ENCODE measurements at places on chromosomes 16 and 17. TPM values are rescaled to one million over a fixed set of nuclear protein-coding genes. Genes with fewer than 3 reads are reported as not detected.
A peak's percentile ranks its signal among the peaks of the same experiment; 100 is the strongest.

- no peak for DNase-seq
Measured at GRCh38 chr16:85675251-85675874, 13.4 kb downstream of the GINS2 start.

DNA sequence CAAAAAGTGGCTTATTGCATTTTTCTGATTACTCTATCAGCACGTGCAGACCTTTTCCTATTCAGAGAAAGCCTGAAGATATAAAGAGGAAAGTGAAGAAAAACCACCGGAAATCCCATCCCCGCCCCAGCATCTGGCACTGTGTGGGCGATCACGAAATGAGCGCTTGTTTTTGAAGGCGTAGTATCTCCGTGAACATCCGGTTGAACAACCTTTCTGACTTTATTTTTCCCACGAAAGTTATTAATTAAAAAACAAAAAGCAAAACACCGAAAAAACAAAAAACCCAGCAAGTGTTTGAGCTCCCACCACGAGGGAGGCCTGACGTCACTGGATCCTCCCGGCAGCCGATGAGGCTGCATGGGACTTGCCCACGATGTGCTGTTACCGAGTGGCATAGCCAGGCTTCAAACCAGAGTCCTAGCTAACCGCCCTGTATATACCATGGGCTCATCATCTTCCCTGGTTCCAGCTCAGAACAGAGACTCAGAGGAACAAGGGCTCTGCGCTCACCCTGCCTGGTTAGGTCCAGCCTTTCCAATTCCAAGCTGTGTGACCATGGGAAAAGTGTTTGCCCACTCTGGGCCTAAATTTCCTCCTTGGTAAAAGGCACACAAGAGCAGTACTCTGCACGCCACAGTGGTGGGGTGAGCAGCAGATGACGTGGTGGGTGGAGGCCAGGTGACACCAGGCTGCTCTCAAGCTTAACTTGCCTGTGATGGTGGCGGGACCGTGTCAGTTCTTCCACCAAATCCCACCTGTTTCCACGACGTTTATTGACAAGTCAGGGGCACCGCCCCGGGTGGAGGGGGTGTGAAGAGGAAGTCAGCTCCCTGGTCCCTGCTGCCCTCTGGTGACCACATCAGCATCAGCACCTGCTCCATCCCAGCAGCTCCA is 34.3 kb upstream of the IL21R start:
- DNase-seq: peak; percentile 81

GRCh38 chr17:69609473-69610305 is 195.2 kb downstream of the MAP2K6 start:
- peak; percentile 48 for DNase-seq

DNA sequence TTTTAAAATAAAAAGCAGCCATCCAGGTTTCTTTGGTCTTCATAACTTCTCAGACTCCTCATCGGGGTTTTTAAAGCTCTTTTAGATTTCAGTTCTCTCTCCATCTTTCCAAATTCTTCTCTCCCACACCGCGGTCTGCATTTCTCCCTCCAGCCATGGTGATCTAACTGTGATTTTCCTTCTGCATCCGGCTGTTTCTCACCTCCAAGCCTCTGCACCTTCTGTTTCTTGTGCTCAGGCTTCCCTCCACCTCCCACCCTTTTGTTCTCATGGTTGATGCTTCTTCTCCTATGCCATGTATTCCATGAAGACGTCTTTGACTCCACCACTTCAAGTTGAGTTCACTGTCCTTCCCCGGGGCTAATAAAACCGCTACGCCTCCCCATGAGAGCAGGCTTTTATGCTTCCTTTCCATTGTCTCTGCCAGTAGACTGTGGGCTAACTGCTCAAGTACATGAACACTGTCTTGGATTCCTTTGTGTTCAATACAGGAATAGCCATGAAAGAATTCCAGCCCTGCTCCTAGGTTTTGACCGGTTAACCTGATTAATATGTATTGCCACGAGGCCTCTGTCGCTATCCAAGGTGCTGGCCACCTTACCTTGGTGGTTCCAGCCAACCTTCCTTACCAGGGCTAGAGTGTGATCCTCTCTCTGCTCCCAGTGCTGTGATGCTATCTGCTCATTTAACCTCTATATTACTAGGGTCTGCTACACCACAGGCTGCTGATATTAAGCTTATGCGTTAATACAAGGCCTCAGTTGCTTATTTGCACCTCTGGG is 625.1 kb downstream of the HS3ST4 start:
- DNase-seq: peak; percentile 47

DNA sequence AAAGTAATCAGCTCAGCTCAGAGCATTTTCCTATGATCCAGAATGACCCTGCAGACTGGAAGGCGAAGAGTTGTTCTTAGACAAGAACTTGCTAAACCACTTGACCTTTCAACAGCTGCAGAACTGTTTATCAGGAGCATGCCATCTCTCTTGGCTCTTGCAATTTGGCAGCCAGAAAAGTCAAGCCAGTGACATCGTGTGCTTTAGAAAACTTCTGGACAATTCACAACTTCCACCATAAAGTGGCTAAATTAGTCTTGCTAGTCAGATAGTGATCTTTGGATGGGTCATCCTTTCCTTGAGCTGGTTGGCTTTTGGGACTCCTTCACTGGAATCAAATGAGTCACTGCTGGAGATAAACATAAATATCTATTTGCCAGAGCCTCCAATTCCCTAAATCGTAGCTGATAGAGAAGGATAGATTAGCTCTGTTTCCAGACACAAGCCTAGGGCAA is 146.5 kb downstream of the MAP2K6 start:
- no peak for DNase-seq

- no peak for DNase-seq
Measured at GRCh38 chr16:80569440-80570105, 28.8 kb downstream of the DYNLRB2 start.

- DNase-seq: no peak
Measured at GRCh38 chr16:74563828-74564263, 43.1 kb downstream of the GLG1 start.

- no peak for DNase-seq
Measured at GRCh38 chr16:85473909-85474620, 139.1 kb upstream of the GSE1 start.

DNA sequence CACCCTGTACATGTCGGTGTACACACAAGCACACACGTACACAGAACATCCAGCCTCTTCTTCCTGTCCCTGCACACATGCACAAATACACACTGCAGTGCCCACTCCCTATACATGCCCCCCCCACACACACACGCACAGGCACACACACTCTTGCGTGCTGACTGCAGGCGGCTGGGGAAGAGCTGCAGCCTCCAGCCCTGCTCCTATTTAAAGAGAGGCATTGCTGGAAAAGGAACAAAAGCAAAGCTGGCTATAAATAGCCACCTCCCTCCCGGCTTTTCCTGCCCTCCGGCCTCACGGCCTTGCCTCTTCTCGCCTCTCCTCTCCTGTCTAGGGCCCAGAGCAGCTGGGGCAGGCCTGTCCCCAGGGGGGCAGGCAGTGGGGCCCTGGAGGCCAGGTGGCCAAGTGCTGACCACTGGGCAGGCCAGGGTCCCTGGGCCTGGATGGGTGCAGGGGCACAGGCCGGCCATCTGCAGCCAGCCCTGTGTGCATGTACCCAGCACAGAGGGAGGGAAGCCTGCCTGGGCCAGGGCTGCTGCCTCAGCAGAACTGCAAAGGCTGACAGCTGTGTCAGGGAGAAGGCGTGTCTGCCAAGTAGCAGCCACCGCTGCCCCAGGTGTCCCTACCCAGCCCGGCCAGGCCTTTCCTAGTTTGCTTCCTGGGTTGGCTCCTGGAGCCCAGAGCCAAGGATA is 25.4 kb downstream of the RTN4RL1 start:
- DNase-seq: peak; percentile 72

GRCh38 chr16:65667011-65667578 is 545.2 kb upstream of the CDH11 start:
- DNase-seq: peak; percentile 51

DNA sequence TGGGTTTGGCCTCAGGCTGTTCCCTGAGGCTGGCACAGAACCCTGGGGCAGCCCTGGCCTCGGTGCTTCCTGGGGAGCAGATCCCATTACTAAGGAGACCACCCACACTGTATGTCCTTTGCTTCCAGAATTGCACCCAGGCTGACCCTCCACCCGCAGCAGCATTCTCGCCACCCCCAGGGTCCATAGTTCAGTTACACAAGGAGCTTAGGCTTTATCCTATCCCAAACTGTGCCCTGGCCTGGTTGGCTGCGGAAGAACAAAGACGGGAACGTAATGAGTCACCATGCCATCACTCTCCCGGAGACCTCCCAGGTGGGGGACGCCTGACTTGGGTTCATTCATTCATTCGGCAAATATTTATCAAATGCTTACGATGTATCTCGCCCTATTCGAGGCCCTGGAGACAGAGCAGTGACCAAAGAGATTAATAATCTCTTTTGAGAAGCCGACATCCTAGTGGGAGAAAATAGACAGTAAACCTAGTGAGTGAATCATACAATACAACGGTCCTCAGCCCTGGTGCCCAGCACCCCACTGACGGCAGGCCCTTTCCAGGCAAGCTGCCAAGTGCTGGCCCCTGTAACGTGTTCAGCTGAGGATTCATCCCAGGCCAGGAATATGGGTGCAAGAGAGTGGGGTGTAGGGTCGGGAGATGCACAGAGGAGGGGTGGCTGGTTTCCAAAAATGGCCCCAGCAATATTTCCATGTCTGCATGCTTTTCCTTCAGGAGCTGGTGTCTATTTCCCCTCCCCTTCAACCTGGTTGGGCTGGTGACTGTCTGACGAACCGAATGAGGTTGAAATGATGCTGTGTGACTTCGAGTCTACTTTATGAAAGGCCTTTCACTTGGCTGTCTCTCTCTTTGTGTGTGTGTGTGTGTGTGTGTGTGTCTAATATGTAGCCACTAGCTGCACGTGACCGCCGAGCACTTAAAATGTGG is 134.2 kb downstream of the MGAT5B start:
- DNase-seq: no peak

DNA sequence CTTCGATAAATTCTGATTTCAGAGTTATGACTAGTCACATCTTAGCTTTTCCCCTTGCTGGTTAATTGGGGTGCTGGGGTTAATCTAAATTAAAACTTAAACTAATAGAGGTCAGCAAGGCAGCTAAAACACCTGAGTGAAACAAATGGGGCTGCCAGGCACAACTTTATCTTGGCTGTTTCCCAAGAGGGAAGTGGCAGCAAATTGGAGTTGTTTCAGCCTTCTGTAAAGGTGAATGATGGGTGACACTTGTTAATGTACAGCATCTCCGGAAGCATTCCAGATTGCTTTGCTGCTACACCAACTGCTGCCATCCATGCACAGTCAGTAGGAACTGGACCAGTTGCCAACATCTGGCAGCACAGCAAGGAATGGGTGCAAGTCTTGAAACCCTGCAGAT is 43.9 kb downstream of the AATF start:
- no peak for DNase-seq

DNA sequence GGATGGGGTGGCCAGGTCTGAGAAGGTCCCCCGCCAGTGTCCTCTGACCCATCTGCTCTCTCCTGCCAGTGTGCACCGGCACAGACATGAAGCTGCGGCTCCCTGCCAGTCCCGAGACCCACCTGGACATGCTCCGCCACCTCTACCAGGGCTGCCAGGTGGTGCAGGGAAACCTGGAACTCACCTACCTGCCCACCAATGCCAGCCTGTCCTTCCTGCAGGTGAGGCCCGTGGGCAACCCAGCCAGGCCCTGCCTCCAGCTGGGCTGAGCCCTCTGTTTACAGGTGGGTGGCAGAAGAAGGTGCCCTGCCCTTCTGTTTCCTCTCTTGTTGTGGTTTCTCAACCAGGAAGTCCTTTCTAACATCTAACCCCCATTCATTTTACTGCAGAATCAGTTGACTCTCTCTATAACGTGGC is 7.1 kb downstream of the ERBB2 start:
- DNase-seq: no peak

DNA sequence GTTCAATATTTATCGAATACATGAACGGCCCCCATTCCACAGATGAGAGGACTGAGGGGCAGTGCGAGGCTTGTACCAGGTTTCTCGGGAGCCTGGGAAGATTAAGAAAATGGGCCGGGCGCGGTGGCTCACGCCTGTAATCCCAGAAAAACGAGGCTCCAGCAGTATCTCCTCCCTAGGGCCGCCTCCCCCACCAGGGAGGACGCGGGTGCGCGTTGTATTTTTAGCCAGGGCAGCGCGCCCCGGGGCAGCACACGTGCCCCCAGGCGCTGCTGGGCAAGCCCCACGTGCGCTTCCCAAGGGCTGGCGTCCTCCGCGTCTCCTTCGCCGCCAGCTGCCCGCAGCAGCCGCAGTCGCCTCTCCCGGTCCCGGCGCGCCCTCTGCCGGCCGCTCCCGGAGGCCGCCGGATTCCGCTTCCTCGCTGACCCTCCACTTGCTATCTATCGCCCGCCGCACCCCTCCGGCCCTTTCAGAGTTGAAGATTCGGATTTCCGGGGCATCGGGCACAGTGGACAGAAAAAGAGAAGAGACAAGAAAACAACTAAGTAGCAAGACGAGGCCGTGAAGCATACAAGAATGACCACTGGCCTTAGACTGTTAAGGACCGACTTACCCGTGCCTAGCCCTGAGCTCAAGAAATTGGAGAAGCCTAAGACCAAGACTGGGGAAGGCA is 1.9 kb upstream of the YBX2 start:
- DNase-seq: peak; percentile 96

DNA sequence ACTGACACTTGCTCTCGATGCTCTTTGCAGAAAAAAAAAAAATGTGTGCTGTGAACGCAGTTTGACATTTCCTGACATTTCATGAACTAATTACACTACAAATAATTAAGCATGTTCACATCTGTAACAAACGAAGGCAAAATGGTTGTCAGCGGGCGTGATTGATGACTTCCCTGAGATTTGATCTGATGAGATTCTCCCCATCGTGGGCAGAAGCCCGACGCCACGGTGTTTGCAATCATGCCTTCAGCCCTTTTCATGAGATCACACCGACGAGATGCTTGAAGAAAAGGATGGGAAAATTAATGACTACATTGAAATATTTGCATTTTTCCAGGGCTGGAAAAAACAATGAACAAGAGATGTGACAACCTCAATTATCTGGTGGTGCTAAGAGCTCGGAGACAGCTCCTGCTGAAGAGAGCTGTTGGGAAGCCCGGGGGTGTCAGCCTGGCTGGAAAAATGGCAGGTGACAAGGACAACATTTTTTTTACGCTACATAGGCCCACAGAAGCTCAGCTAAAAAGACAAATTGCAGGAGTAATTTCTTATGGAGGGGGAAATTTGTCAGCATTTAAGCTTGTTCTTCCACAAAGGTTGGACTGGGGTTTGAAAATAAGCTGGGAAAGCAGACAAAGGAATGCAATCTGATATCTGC is 259.4 kb upstream of the IRX3 start:
- DNase-seq: no peak

AOC3 gene
- total RNA-seq: 2.6 TPM

NAGS gene
- total RNA-seq: 3.7 TPM

SCARF1 gene
- 2.1 TPM for total RNA-seq

SMPD3 gene
- 0.94 TPM for total RNA-seq

BCL6B gene
- 4.9 TPM for total RNA-seq

VAT1L gene
- total RNA-seq: 33.8 TPM

MNT gene
- 37.4 TPM for total RNA-seq

TMIGD1 gene
- not detected for total RNA-seq

SYT17 gene
- total RNA-seq: 2.6 TPM

MYO1C gene
- 87.4 TPM for total RNA-seq

MGAT5B gene
- total RNA-seq: 4.6 TPM

MRPL10 gene
- total RNA-seq: 67.2 TPM

TEDC2 gene
- 45.4 TPM for total RNA-seq

OXLD1 gene
- 25.0 TPM for total RNA-seq

LITAFD gene
- not detected for total RNA-seq

MT1G gene
- 23.4 TPM for total RNA-seq

SHISA9 gene
- 8.6 TPM for total RNA-seq

ASPA gene
- not detected for total RNA-seq

NME4 gene
- total RNA-seq: 319 TPM

RAC3 gene
- 84.8 TPM for total RNA-seq
